ENCODE measurements at places on chromosomes 5 and 9. TPM values are rescaled to one million over a fixed set of nuclear protein-coding genes. Genes with fewer than 3 reads are reported as not detected.

The SPINK4 gene
- not detected for total RNA-seq

The CACNA1B gene
- 0.07 TPM for total RNA-seq

The PCDHGA1 gene
- total RNA-seq, result 0.48 TPM

The MYMK gene
- total RNA-seq, result not detected

The SVEP1 gene
- total RNA-seq, result 1.9 TPM
